ENCODE measurements at places on chromosomes 16 and 17.

- no peak for DNase-seq
Measured at GRCh38 chr17:33504571-33504970, 211.5 kb upstream of the ASIC2 start.

DNA sequence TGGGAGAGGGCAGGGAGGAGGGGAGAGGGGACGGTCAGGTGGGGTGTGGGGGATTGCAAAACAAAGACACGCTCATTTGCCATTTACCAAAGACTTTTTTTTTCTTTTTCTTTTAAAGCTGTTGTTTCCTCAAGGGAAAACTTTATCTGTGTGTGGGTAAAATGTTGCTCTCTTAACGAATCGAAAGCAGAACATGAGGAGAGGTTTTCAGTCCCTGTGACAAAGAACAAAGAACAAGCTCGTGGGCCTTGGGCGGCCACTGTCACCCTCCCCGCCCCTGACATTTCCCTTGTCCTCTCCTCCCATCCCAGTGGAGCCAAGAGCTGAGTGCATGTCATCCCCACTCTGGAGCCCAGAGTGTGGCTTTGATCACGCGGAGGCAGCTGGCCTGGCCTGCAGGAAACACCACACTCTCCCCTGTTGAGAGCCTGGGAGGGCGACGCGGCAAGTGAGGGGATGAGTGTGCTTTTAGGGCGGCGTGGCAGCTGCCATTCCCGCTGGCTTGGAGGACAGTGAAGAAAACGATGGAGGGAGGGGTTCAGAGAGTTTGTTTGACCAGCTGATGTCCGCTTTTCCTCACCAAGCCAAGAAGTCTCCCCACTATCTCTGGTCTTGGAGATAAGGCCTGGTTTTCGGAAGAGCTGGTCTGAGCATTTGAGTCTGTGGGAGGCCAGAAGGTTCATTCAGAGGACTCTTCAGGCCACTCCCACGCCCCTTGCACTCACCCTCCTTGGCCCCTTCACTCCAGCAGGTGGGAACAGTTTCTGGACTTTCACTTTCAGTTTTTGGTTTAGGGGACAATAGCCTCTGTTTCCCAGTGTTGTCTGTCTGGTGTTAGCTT is 11.4 kb downstream of the CCR7 start:
- no peak for DNase-seq

DNA sequence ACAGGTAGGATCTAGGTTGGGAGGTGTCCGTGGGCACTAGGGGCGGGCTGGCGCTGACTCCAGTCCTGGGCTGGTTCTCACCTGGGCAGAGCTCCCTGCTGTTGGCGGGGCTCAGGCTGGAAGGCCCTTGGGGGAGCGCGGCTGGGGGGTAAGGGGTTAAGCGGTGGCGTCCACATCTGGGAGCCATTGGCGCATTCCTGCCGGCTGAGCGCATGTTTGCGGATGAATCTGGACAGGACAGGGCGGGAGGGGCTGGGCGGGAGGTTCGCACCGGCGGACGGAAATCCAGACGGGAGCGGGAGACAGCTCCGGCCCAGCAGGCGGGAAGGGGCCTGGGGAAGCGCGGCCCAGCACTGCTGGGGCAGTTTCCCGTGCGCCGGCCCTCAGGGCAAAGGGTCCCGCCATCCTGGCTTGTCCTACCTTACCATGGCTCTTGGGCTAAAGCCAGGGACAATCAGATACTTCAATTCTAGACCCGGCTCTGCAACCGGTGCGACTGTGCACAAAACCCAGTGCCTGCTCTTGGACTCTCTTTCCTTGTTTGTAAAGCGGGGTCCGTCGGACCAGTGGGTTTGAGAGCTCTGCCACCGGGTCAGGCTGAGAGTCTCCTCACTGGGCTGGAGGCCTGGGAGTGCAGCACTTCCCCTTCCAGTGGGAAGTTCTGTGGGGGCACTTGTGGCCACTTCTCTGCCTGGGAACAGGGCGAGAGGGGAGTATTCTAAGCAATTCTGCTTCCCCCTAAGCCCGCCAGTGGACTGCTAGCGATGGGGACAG is 7.8 kb downstream of the RARA start:
- peak; percentile 37 for DNase-seq

GRCh38 chr17:49958723-49959122 is 10.3 kb upstream of the DLX4 start:
- DNase-seq: no peak

DNA sequence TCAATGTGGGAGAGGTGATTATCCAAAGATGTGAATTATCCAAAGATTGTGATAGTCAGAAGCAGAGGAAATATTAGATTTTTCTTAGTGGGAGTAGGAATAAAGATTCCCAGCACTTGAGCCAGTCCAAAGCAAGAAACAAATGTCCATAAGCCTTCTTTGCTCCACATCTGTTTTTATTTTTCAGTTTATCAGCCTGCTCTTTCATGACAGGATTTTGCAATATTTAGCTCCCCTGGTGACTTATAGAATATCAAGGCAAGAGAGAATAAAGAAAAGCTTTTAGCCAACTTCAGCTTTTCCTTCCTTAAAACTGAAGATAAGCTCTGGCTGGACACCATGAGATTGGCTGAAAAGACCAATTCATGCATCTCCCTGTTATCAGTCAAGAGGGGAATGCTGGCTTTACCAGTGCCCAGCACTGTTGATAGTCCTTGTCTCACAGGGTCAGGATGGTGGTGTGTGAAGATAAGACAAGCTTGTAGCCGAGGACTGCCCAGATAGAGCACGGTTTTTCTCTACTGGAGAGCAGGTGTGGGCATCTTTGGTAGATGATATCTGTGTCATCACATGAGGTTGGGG is 706.5 kb downstream of the KCNJ2 start:
- DNase-seq: no peak

GRCh38 chr17:49582055-49582722 is 6.5 kb downstream of the NXPH3 start:
- DNase-seq: no peak

GRCh38 chr17:29046473-29046839 is 3.5 kb downstream of the PIPOX start:
- DNase-seq: no peak

- DNase-seq: no peak
Measured at GRCh38 chr16:55265926-55266325, 58.1 kb upstream of the IRX6 start.

DNA sequence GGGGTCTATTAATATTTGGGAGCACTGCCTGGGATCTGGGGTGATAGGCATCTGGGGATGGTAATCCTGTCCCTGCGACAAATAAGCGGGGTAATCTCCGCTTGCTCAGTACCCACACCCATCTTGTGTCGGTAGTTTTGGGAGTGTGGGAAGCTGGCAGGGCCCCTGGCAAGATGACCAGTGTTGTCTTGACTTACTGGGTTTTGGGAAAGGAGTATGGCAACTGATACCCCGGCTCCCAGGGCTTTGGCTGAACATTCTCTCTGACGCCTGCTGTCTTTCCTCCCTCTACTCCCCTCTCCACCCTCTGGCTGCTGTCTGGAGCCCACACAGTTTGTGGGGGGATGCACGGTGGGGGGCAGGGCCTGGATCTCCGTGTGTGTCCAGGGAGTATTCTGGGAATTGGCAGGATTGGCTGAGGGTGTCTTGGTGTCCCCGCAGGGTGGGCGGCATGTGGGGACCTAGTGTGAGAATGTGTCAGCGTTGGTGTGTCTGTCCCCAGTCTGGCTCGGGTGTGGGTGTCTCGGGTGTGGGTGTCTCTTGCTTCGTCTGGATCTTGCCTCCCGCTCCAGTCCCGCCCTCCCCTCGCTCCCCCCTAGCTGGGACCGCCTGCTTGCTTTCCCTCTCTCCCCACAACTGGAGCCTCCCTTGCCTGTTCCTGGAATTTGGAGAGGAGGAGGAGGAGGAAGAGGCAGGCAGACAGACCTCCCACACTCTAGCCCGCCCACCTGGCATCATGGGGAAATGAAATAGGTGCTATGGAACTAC is 12.0 kb downstream of the RARA start:
- DNase-seq: no peak

GRCh38 chr16:50354082-50354481 is 14.7 kb downstream of the BRD7 start:
- DNase-seq: no peak

DNA sequence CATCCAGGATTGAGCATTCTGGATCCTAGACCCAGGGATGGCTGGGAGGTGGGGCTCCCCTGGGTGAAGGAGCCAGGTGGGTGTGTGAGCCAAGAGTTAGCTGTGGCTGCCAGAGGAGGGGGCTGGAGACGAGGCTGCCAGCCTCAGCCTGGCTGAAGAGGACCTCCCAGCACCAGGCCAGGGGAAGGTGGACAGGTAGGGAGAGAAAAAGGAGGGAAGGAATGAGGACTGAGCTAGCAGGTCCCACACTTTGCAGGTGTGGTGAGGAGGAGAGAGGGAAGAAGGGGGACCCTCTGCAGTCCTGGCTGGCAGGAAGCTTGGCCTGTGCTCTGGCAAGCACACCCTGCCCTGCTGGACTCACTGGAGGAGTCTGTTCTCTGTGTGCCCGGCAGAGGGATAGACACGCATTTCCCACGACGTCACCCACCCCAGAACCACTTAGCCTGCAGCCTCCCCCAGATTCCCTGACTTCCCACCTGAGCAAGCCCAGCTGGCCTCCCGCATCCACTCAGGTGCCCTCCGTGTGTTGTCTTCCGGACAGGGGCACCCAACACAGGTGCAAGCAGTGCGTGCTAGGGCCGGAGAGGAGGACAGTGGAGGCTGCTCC is 42.0 kb downstream of the SOCS3 start:
- DNase-seq: no peak

- DNase-seq: no peak
Measured at GRCh38 chr17:245611-246010, 64.2 kb upstream of the DOC2B start.

DNA sequence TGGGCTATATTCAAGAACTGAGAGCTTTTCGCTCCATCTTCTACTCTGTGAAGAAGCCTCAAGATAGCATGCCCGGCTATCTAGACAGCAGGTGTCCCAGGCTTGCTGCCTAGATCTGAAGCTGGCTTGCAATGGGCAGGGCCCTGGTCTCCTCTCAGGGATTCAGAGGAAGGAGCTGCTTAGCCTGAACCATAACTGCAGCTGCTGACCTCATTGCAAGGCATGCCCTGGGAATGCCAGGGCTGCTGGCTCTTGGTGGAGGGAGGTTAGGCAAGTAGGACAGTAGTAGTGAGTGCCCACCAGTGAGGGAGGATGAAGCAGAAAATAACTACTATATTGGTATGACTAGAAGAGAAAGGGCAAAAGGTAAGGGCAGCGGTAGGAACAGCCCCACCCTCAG is 21.3 kb upstream of the SLC35B1 start:
- no peak for DNase-seq

DNA sequence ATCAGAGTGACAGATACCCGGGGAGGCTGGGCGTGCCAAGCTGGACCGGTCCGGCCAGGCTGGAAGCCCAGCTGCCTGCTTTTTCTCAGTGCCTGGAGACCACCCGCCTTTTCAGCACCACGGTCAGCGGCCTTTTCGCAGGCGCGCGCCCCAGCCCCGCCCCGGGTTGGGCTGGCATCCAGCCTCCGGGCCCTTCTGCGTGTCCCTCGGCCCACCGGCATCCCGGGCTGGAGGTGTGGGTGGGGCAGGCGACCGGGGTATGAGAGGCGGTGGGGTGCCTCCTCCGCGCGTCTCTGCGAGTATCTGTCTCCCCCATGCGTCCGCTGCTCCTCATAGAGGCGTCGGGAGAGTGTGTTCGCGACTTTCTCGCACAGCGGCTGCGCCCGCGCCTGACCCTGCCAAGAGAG is 102.5 kb downstream of the MRM1 start:
- DNase-seq: no peak

DNA sequence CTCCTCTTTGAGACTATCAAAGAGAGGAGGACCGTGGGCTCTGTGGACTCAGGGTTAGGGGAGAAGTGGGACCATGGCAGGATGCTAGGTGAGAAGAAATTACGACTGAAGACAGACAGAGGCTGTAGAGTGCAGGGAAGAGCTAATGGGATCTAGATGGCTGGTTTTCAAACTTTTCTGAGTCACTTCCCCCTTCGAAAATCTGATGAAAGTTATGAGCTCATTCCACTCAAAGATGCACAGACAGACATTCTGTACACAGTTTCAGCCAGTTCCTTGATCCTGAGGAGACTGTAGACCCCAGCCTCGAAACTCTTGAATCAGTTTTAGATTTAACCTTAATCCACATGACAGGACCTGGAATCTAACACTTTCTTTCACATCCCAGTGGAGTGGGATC is 40.7 kb downstream of the RGS9 start:
- no peak for DNase-seq
